ENCODE measurements at places on chromosomes 13 and 19.

GRCh38 chr13:55029280-55029679 is 2000.7 kb downstream of the OLFM4 start:
- DNase-seq = no peak

- no peak for DNase-seq
These were observed 22.0 kb upstream of the POU4F1 start for GRCh38 chr13:78625384-78625783.

- DNase-seq = no peak
These were observed 238.5 kb downstream of the FGF9 start for GRCh38 chr13:21909331-21909730.

DNA sequence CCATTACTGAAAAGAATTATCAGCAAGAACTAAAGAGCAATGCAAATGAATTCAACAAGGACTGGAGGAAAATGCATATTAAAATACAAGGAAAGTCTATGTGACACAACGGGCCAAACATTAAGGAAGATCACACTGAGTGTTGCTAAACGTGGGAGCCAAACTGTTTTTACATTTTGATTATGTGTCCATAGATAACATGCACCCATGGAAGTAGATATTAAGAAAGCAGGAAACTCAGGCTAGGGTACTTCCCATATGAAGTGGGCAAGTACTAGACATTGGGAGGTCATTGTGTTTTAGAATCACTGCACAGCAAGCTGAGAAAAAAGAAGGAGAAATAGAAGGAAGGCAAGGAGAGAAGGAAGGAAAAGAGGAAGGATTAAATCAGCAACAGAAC is 161.8 kb downstream of the KCTD12 start:
- DNase-seq = no peak

DNA sequence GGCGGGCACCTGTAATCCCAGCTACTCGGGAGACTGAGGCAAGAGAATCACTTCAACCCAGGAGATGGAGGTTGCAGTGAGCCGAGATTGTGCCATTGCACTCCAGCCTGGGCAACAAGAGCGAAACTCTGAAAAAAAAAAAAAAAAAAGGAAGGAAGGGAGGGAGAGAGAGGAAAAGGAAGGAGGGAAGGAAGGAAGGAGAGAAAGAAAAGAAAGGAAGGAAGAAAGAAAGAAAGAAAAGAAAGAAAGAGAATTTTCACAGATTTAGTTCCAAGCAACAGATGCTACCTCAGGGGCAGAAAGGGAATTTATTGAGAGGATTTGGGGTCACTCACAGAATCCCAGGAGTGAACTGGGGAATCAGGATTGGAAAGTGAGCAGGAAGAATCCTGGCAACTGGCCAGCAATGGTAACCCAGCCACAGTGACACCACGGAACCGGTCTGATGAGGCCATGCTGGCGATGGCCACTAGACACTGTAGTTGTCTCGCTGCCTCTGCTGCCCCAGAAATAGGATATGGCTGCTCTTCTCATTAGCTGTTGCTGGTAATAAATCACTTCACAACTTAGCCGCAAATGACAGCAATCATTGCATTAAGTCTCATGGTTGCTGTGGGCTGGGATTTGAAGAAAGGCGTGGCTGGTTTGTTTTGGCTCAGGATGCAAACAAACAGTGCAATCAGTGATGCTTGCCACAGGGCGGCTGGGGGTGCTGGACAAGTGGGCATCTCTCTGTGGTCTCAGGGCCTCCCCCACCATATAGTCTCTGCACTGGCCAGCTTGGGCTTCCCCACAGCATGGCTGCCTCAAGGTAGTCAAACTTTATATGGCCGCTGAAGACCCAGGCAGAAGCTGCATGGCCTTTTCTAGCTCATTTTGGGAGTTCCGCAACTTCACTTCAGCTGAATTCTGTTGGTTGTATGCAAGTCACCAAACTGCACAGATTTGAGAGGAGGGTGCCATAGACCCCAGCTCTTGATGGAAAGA is 5.2 kb upstream of the BCAM start:
- no peak for DNase-seq
